Epithelial cell of esophagus (primary cell): ENCODE measurements at places on chromosomes 6 and 20.
A peak's percentile ranks its signal among the peaks of the same experiment; 100 is the strongest.

GRCh38 chr6:113451049-113451448, 406.1 kb upstream of the MARCKS start:
- no peak for DNase-seq

- no peak for DNase-seq
Measured at GRCh38 chr6:144816936-144817335, 531.8 kb downstream of the UTRN start.

- no peak for DNase-seq
Measured at GRCh38 chr6:35468980-35469750, 964 bp downstream of the RPL10A start.

DNA sequence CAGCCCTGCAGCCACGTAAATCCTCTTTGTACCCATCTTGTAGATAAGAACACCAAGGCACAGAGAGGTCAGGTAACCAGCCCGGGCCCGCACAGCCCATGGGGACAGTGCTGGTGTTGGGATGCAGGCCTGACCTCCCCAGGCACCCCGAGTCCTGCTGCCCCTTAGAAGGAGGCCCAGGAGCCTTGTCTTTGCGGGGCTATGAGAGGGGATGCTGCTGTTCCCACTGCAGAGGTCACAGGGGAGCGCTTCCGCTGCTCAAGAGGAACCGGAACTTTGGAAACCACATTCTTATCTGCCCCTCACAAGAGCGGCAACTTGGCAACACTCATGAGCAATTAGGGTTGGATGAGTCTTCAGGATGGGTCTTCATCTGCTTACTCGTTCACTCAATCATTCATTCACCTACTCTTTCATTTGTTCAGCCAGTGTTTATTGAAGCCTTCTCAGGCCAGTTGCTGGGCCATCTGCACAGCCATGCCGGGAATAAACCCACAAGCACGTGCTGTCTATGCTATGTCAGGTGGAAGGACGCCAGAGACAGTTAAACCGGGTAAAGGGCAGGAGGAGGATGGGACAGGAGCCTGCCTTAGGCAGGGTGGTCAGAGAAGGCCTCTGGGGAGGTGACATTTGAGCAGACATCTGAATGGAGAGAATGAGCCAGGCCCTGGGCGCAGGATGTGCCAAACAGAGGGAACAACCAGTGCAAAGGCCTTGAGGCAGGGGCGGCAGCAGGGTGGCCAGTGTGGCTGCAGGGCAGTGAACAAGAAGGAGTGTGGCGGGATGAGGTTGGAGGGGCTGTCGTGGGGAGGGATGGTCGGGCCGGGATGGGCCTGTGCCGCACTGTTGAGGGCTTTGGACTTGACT, 60.8 kb downstream of the RBM38 start:
- no peak for DNase-seq

- no peak for DNase-seq
Measured at GRCh38 chr6:156474507-156475120, 302.6 kb upstream of the ARID1B start.

GRCh38 chr6:149150801-149151398, 166.6 kb upstream of the TAB2 start:
- DNase-seq, result peak; percentile 13

DNA sequence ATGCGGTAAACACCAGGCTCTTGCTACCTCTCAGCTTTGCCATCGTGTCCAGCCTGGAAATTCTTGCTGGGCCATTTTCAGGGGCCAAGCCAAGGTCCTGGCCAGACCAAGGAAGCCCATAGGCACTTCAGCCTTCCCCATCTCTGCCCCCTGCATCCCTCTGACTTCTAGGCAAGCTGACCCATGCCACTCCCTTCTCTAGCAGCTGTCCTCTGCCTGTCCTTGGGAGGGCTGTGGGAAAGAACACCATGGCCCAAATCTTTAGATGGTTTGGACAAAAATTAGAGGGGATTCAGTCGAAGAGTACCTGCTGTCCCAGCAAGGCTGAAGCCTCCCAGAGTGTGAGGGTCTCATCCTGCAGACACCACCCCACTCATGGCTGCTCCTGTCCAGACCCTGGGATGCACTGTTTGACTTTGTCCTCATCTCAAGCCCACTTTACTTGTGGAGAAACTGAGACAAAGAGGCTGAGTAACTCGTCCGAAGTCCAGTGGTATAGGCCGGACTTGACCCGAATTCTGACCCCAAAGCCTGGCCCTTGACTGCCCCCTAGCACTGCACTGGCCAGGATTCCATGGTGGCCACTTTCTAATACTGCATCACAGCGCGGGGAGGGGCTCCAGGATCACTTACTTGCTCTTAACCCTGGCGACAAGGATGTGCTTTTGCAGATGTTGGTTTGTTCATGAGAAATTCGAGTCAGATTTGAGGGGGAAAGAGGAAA, 22.4 kb upstream of the STX16 start:
- DNase-seq, result no peak

GRCh38 chr6:151044465-151045441, 179.3 kb downstream of the MTHFD1L start:
- DNase-seq, result peak; percentile 69

GRCh38 chr6:52571099-52571755, 5.6 kb downstream of the TRAM2 start:
- no peak for DNase-seq

GRCh38 chr20:63059684-63060056, 52.9 kb upstream of the BHLHE23 start:
- DNase-seq, result no peak

DNA sequence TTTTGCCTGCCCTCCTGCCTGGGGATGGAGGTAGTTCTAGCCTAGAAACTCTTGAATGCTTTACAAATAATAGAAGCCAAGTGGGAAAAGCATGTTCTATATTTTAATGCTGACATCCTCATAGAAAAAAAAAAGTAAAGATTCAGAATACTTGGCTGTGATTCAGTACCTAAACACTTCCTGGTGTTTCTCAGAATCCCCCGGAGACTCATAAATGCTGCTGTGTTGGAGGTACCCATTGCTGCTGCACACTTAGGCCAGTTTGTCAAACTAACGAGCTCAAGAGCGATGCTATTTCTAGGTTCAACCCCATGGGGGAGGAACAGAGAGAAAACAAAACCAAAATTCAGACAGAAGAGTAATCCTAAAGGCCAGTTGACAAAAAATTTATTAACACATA, 38.8 kb upstream of the ZFP64 start:
- DNase-seq, result no peak

DNA sequence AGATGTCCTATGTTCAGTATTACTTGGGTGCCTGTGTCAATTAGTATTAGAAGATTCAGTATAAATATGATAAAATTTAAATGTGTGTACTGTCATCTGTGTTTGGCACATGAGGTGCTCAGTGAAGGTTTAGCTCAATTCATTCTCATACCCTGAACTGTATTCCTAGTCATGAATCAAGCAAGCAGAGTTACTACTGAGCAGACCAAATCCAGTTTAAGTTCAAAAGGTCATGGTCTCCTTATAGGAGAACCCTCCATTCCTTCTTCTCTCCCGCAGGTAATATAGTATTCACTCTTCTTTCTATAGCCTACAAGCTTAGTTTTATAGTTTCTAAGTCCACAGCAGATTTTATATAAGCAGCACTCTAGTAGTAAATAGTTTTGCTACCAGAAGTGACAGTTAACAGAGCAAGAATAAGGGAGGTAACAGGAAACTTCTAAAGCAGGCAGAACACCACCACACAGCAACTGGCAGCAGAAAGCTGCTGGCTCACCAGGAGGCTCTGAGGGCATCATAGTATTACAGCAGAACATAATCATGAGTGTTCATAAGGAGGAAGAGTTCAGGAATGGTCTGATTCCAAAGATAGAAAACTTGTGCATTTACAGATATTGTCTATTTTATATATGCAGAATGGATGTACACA, 133.2 kb downstream of the SLC16A10 start:
- no peak for DNase-seq

DNA sequence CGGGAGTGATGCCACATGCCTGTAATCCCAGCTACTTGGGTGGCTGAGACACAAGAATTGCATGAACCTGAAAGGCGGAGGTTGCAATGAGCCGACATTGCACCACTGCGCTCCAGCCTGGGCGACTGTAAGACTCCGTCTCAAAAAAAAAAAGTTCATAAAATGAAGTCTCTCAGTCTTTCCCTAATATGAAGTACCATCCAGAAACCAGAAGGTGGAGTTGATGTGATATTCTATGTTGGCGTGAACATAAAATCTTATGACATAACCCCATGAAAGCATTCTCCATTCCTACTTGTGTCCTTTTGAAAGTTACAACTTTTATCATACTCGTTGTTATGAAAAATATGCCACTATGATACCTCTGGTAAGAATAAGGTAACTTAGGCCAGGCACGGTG, 5.7 kb downstream of the SOD2 start:
- DNase-seq, result no peak

DNA sequence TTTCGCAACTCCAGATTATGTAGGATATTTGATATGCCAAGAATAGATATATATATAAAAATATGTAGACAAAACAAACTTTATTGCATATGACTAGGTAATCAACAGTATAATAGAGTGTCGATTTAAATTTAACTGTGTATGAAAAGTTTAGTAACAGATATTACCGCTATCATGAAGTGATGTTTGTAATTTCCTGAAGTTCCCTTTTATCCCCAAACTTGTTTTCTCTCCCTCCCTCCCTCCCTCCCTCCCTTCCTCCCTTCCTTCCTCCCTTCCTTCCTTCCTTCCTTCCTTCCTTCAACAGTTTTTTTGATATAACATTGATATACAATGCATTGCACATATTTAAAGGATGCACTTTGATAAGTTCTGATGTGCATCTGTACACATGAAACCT, 15.2 kb downstream of the ADGB start:
- DNase-seq, result no peak

- DNase-seq, result no peak
Measured at GRCh38 chr6:40183902-40184301, 249.6 kb upstream of the MOCS1 start.

GRCh38 chr20:23242556-23243180, 107.9 kb upstream of the NXT1 start:
- no peak for DNase-seq
